ENCODE measurements at places on chromosomes 1 and 21.

DNA sequence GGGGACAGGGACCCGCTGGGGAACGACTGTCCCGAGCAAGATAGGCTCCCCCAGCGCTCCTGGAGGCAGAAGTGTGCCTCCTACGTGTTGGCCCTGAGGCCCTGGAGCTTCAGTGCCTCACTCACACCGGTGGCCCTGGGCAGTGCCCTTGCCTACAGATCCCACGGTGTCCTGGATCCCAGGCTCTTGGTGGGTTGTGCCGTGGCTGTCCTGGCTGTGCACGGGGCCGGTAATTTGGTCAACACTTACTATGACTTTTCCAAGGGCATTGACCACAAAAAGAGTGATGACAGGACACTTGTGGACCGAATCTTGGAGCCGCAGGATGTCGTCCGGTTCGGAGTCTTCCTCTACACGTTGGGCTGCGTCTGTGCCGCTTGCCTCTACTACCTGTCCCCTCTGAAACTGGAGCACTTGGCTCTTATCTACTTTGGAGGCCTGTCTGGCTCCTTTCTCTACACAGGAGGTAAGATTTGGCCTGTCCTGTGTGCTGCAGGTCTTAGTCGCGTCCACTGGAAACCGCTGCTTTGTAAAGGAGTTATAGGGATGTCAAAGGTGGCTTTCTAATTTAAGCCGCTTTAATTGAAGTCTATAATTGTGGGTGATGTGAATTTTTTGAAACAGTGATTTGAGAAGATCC lies 717 bp downstream of the UBIAD1 start:
- no peak for DNase-seq

DNA sequence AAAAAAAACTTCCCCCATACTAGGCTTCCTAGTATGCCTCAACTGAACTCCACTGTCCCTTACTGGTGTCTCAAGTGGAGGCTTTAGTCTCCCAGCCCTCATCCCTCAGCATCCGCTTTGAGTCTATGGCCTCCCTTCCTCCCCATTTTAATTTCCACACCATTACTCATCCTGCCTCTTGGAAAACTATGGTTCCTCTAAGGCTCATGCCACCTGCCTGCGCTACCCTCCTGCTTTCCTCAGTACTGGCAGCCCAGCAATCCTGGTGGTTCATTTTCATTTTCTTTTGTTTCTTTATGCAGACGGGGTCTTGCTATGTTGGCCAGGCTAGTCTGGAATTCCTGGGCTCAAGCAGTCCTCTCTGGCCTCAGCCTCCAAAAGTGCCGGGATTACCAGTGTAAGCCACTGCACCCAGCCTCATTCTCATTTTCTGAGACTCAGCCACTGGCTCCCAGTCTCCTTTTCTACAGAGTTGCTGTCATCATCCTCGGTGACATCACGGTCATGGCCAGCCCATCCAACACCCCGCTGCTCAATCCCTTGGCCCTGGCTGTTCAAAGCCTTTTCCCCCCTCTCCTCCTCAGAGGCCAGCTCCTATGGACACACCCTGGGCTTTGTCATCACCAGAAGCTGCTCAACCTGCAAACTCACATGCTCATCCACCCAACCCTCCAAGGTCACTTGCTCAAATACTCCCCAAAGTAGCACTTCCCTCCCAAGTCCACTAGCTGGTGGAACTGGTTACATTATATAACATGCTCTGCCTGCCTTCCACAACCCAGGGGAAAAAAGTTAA lies 2.3 kb upstream of the PMVK start:
- no peak for DNase-seq

DNA sequence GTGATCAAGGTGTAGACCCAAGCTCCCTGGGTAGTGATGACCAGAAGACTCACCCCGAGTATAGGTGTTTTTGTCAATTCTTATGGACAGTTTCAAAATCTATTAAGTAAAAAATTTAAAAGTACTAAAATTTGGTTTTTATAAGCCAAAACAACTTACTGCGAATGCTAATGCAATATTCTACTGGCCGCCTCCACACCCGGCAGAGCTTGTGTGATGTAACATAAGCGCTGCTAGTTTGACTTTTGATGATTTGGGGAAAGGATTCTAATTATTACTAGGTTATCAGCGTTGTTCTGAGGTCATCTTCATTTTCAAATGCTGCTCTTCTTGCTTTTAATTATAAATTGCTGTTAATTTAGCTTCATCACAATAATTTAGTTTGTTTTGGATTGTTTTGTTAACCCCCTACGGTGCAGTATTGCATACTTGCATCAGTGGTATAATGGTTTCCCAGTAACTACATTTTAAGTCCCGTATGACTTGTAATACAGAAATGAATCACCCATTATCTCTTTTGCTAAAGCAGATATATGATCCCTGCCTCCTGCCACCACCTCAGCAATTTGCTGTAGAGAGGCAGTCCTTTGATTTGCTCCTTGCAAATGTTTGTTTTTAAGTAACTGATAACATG lies 178.0 kb downstream of the SDCCAG8 start:
- no peak for DNase-seq

DNA sequence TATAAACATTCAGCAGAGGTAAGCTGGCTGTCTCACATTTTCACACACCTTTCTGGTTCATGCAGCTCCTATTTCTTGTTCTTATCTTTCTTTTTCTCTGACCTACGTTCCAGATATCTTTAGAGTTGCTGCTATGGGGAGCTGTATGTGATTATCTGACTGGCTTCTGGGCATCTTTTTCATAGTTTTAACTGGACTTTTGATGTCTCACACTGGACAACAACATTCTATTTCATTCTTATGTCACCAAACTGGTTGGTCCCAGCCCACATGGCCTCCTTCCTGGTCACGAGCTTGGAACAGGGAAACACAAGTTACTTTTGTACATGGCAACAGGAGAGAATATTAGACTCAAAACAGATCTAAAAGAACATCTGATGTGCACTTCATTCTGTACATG lies 7.7 kb upstream of the CLDN8 start:
- DNase-seq = no peak

DNA sequence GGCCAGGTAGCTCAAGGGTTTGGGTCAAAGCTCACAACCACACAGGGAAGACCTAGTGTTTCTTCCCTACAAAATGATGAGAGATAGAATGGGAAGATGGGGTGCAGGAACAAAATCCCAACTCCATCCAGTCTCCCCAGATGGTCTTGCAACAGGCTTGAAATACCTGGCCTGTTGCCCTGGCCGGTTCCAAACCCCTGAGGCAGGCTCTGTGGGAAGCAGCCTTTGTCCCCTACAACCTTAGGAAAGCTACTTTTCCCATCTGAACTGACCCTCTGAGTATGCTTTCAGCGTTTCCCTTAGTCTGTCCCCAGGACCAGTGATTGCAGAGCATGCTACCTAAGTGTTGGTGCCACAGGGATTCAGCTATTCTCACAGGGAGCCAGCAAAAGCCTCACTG lies 104.0 kb downstream of the GDAP2 start:
- no peak for DNase-seq

GRCh38 chr1:43446881-43447835 lies 6.6 kb downstream of the HYI start:
- DNase-seq = peak; percentile 51

DNA sequence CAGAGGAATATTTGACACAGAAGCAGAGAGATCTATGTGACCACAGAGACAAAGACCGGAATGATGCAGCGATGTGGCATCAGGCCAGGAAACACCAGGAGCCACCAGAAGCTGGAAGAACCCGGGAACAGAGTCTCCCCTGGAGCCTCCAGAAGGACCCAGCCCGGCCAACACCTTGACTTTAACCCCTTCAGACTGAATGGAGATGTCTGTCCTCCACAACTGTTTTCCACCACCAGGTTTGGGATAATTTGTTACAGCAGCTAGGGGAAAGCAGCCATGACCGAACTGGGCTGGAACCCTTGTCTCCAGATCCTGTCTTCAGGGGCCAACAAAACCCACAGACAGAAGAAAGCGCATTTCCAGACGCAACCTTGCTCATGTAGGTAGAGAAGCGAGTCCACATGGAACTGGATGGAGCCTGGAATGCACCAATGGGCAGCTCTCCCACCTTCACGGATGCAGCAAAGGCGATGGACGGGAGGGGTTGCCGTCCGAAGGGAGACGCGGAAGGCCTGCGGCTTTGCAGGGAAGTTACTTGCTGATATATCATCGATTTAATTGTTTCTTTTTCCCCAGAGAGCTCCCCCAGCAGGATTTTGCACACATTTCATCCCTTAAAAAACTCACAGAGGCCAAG lies 396.6 kb downstream of the NPHP4 start:
- no peak for DNase-seq
